ENCODE measurements at places on chromosomes 1 and 21.

DNA sequence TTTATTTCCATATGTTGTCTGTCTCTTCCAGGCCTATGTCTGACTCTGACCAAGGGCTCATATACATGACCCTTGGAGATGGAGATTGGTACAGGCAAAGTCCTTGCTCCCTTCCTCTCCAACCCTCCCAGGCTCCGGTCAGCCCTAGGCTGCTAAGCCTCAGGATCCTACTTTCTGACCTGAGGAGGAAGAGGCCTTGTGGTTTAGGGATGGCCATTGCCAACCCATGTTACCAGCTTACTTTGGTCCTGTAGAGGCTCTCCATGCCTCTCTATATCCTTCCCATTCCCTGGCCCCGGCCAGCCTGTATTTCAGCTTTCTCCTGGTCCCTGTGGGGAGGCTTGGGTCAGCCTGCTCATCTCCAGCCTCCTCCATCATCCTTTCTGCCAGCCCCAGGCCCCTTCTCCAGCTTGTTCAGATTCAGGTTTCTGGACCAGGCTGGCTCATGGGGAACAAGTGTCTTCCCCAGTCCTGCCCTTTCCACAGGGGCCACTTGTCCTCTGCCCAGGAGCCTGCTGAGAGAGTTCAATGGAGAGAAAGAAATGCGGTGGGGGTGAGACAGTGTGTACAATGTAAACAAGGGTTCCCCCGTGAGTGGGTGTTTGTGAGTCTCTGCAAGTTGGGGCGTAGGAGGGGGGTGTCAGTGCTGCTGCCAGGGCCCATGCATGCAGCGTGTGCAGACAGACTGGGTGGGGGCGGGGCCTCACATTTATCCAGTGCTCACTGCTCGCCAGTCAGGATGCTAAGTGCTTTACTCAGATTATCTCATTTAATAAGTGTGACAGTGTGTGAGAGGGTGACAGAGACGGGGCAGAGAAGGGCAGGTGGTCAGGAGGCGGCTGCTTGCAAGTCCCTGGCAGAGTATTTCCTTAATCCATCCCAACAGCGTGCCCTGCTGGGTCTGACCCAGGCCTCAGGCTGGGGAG lies 31.3 kb upstream of the FOXO6 start:
- DNase-seq: no peak

GRCh38 chr21:38376693-38377092 lies 119.9 kb downstream of the KCNJ15 start:
- DNase-seq: no peak

DNA sequence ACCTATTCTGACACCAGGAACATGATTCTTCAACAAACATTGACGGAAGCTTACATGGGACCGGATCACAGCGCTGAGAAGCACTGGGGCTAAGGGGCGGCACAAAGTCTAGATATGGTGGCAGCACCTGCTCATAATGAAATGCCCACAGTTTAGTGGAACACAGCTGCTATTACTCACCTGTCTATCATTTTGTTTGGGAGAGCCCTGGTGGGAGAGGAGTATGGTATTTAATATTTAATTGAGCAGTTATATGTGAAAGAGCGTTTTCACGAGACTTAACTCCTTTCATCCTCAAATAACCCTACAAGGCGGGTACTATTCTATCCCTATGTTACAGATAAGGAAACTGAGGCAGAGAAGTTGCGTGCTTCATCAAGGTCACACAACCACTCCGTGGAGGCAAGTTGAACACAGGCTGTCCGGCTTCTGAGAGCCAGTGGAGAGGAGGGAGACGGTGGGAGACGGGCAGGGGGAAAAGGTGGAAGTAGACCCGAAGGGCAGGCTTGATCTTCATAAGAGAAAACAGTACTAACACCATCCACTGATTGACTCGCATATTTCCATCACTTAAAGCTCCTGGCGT lies 790 bp upstream of the TSNAX start:
- no peak for DNase-seq

DNA sequence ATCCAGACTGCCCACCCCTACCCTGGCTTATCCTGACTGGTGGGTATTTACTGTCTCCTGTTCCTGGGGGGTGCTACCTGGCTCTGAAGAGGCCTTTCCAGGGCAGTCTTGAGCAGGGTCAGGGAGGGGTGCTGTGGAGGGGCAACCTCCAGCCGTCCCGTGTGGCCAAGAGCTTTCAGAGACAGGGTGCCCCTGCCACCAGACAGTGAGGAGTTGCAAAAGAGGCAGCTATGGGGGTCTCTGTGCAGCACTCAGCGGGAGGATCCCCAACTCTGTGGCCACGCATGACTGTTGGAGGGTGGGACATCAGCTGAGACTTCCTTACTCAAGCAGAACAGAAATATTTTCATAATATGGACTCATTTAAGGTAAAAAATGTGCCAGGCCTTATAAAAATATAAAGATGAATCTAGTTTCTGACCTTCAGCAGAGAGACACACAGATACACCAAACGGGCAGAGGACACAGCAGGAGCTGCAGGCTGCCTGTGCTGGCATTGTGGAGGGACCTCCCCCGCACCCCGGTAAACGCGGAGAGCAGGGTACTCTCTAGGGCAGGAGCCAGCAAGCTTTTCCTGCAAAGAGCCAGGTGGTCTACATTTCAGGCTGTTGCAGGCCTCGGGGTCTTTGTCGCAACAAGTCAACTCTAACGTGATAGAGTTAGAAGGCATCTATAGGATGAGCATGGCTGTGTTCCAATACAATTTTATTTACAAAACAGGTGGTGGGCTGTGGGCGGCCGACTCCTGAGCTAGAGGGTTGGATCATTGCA lies 252.6 kb downstream of the RHOU start:
- DNase-seq: no peak

- DNase-seq: no peak
Measured at GRCh38 chr1:226568975-226569741, 20.6 kb downstream of the STUM start.

DNA sequence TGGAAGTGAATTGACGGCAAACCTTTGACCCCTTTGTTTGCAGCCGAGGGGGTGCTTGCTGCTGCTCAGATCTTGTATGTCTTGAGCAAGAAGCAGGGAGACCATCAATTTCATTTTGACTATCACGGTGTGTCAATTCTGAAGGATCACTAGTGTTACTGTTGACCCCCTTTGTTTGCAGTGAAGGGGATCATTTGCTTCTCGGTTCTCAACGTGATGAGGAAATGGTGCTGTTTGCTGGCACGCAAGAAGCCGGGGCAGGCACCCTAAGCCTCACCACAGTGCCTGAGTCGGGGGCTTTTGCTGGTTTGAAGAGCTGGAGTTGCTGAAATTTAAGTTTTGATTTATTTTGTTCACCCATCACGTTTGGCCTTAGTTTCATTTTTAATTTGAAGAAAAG lies 7.5 kb downstream of the RBM15 start:
- no peak for DNase-seq

GRCh38 chr1:107877745-107878144 lies 87.2 kb downstream of the VAV3 start:
- DNase-seq: no peak

DNA sequence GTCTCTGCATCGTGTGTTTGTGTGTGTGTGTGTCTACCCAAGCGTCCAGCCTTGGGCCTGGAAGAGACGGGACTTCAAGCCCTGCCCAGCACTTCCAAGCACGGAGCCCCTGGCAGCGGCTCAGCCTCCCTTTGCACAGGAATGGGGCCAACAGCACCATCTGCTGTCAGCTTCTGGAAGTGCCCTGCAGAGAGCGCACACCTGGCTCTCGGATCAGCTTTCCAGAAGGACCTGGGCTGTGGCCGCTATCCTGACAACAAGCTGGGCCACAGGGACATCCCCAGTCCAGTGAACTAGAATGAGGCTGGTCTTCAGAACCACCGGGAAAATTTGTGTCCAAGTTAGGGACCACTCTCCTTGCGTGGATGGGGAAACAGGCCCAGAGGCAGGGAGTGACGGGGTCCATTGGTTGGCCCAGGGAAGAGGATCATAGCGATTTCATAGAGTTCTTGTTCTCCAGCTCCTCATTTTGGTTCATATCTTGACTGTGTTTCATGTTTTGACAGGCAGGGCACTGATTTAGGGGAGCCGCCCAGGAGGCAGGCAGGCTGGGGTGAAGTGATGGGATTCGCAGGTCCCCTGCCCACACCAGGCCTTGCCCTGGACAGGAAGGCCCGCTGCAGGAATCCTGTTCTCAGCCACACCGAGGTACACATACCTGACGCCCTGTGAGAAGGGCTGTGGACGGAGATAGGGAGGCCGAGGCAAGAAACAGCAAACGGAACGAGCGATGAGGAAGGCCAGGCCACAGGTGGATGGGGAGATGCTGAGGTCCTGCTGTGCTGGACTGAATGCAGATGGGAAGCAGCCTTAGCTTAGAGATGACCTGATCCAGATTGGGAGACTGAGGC lies 38.4 kb downstream of the TAS1R2 start:
- peak; percentile 65 for DNase-seq

GRCh38 chr1:159900086-159900680 lies at the start of gene CFAP45:
TSS of gene CFAP45 (minus strand) at chr1:159900165. CDS start at chr1:159900098, 67 bp downstream.
- peak; percentile 95 for DNase-seq

GRCh38 chr1:245742896-245743295 lies 588.1 kb downstream of the KIF26B start:
- no peak for DNase-seq

DNA sequence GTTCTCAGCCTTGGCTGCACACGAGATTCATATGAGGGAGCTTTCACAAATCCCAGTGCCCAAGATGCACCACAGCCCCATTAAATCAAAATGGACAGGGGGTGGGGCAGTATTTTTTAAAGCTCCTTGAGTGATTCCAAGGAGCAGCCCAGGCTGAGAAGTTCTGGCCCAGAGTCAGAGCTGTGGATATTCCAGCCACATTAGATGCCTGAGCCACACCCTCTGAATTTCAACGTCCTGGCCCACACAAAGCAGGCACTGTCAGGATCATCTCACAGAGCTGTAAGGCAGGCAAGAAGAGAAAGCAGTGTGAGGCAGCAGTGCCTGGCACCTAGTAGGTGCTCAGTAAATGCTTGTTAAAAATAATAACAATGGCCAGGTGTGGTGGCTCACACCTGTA lies 37.4 kb downstream of the PAX7 start:
- DNase-seq: peak; percentile 43

DNA sequence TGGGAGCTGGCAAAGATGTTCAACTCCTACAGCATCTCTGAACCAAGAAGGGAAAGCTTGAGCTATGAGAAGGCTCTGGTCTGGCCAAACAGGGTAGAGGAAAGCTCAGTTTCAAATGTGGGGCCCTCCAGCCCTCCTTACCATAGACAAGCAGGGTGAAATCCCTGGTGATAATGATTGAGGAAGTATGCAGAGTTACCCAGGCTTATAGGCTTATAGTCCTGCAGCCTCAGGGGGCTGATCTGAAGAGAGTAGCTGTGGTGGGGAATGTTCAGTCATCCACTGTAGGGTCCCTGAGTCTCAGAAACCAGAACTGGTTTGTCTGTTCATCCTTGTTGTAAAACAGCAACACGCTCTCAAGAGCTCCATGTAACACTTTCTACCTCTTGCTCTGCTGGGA lies 19.8 kb upstream of the LY9 start:
- DNase-seq: no peak

GRCh38 chr1:185279571-185279970 lies 37.5 kb downstream of the IVNS1ABP start:
- peak; percentile 53 for DNase-seq

- peak; percentile 85 for DNase-seq
Measured at GRCh38 chr1:183590244-183591191, at the start of gene NCF2. TSS of gene NCF2 (minus strand) at chr1:183590459. CDS start at chr1:183590329, 130 bp downstream.

DNA sequence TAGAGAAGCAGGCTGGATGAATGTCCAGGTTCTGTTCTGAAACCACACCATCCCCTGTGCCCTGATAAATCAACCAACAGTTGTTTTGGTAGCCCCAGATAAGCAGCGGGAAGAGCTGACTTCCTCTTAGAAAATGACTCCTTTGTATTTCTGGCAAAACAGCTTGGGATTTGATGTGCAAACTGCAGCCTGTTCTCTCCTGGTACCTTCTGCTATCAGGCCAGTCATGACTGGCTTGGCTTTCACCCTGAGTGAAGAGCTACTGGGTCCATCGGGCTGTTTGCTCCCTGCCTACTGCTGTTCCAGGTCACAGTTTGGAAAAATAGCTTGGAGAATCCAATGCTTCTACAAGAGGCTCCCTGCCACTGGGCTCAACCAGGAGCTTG lies 116.8 kb downstream of the DTL start:
- no peak for DNase-seq

- DNase-seq: peak; percentile 35
Measured at GRCh38 chr21:26550326-26550725, 22.8 kb downstream of the CYYR1 start.

DNA sequence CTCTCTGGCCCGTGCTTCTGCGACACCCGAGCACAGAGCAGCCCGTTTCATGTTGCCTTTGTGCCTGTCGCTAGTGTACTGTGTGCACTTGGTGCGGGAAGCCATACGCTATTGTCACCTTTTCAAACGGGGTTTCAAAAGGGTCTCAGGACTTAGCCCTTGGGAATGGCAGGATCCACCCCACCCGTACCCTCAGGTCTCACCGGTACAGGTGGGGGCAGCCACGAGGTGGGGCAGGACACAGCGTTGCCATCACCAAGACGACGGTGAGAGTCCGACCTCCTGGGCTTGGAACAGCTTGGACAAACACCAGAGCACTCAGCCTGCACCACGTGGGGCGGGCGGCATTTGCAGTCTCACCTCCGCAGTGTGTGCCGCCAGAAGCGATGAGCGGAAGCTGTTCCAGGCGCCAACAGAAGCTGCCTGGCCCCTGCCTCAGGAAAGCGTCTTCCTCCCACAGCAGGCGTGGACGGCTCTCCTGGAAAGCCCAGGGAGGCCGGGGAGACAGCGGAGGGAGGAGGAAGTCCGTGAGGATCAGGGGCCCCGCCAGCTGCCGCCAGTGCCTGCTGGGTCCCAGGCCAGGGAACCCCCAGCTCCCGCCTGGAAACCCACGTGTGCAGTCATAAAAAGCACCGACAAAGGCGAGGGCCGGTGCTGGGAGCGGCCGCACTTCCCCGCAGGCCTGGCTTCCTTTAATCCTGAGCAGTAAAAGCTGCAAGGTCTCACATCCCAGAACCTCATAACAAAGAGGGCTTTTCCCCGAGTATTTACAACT lies 131.3 kb upstream of the ARHGEF16 start:
- DNase-seq: no peak

GRCh38 chr1:43797891-43798290 lies 90.6 kb downstream of the ST3GAL3 start:
- DNase-seq: no peak

- DNase-seq: peak; percentile 24
Measured at GRCh38 chr21:26072666-26073615, 97.6 kb downstream of the APP start.

GRCh38 chr1:41356752-41357151 lies 4.5 kb upstream of the FOXO6 start:
- no peak for DNase-seq

DNA sequence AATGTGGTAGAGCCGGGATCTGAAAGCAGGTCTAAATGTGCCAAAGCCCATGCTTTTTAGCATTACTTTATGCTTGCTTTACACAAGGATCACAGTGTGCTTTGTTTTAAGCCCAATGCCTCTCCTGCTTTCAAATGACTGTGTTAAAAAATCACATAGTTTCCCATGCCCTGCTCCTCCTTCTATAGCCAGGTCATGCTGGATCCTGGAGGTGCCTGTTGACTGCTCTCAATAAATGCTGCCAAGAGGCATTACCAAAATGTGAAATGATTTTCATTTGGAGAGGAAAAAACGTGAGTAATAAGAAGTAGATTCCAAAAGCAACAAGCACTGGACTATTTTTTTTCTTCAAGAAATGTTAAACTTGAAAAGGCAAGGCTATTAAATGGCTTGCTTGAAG lies 420.7 kb upstream of the USP24 start:
- no peak for DNase-seq
